ENCODE measurements at places on chromosomes 3 and 15.

DNA sequence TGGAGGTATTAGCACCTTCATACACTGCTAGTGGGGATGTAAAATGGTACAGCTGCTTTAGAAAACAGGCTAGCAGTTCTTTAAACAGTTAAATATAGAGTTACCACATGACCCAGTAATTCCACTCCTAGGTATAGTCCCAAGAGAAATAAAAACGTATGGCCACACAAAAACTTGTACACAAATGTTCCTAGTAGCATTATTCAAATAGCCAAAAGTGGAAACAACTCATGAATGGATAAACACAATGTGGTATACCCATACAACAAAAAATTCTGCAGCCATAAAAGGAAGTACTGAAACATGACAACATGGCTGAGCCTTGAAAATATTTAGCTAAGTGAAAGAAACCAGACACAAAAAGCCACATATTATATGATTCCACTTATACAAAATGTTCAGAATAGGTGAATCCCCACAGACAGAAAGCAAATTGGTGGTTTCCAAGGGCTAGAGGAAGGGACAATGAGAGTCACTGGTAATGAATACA, 40.8 kb upstream of the KLF13 start:
- no peak for DNase-seq

DNA sequence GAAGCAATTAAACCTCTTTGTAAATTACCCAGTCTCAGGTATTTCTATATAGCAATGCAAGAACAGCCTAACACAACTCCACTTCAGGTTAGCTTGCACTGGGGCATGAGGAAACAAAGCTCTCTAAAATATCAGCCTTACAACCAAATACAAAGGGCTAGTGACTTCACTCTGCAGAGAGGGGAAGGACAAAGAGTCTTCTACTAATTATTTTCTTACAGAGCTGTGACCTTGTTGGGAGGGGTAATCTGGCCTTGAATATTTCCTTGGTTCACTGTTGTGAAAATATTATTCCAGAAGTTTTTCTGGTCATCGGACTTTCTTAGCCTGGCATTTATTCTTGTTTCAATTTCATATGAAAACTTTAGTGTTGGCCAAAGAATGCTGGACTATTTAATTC, 334.4 kb upstream of the CTNNB1 start:
- DNase-seq: no peak

- DNase-seq: no peak
Measured at GRCh38 chr3:128071771-128072453, 19.7 kb downstream of the SEC61A1 start.

DNA sequence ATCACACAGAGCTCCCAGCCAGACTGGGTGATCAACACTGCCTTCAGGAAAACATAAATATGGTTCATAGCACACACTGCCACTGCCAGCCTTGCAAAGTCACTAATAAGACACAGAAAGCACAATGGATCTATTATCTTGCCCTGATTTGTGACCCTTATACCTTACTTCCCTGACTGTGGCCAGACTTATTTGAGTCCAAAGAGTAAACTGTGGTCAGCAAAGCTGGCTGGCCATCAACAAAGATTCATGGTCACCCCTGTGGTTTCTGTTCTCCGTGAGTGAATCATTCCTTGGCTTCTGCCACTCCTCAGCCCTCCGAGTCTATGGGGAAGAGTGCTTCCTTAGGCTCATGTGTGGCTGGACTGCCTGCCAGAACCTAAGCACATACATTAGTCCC, 437.7 kb downstream of the RAP2B start:
- no peak for DNase-seq

DNA sequence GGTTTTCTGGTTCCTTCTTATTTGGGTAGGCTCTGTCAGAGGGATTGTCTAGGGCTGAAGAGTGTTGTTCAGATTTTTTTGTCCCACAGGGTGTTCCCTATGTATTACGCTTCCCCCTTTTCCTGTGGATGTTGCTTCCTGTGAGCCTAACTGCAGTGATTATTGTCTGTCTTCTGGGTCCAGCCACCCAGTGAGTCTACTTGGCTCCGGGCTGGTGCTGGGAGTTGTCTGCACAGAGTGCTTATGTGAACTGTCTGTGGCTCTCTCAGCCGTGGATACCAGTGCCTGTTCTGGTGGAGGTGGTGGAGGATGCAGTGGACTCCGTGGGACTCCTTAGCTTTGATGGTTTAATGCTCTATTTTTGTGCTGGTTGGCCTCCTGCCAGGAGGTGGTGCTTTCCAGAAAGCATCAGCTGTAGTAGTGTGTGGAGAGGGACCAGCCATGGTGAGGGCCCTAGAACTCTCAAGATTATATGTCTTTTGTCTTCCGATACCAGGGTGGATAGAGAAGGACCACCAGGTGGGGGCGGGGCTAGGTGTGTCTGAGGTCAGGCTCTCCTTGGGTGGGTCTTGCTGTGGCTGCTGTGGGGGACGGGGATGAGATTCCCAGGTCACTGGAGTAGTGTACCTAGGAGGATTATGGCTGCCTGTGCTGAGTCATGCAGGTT, 53.8 kb downstream of the CCDC66 start:
- DNase-seq: no peak

- no peak for DNase-seq
Measured at GRCh38 chr15:23415321-23415865, 31.6 kb downstream of the GOLGA6L2 start.

DNA sequence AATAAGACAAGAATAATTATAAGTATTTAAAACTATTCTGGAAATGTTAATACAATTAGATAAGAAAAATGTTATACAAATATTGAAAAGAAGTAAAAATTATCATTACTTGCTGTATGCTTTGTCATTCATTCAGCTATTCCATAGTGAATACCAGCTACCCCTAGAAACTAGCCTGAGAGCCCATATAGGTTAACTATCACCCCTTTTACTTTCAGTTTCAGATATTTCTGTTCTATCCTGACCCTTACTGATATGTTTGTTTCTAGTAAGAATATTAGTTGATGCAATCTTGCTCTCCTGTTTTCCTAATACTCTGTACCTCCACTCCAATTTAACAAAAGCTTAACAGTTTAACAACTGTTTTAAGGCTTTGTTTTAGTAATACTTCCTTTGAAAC, 31.6 kb downstream of the FAM227B start:
- no peak for DNase-seq

- no peak for DNase-seq
Measured at GRCh38 chr3:193693774-193694173, 100.8 kb downstream of the OPA1 start.

DNA sequence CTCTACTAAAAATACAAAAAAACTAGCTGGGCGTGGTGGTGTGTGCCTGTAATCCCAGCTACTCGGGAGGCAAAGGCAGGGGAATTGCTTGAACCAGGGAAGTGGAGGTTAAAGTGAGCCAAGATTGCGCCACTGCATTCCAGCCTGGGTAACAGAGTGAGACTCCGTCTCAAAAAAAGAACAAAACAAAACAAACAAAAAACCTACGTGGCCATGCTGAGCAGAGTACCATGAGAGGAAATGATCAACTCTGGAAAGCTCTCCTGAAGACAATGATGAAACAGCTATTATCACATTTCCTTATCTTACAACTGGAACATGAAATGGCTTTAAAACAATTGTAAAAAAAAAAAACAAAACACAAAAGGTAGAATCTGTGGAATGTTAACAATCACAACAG, 75.2 kb downstream of the CHSY1 start:
- no peak for DNase-seq

- DNase-seq: no peak
Measured at GRCh38 chr15:94844538-94845389, 613.4 kb downstream of the MCTP2 start.

DNA sequence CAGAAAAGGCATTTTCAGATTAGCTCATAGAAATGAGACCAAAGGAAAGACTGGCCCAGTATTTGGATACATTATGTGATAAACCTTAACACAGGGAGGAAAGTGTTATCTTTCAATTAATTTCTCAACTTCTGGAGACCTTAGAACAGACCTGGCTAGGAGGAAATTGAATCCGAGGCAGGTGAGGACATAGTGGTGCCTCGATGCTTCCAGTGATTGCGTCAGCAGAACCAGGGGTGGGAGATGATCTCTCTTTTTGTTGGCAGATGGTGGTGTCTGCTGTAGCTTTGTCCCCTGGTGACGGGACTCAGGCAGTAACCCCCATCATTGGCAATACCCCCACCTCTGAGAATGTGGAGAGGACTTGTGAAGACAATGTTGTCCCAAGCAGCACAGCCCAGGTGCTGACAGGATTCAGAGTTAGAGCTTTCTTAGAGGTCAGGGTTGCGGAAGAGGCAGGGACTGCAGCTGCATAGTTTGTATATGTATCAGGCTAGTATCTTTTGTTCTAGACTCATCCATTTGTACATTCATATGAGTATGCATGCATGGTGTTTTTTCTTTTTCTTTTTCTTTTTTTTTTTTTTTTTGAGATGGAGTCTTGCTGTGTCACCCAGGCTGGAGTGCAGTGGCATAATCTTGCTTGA, 27.9 kb upstream of the MUC20 start:
- DNase-seq: no peak

GRCh38 chr15:60079210-60079609, 75.1 kb downstream of the FOXB1 start:
- no peak for DNase-seq

DNA sequence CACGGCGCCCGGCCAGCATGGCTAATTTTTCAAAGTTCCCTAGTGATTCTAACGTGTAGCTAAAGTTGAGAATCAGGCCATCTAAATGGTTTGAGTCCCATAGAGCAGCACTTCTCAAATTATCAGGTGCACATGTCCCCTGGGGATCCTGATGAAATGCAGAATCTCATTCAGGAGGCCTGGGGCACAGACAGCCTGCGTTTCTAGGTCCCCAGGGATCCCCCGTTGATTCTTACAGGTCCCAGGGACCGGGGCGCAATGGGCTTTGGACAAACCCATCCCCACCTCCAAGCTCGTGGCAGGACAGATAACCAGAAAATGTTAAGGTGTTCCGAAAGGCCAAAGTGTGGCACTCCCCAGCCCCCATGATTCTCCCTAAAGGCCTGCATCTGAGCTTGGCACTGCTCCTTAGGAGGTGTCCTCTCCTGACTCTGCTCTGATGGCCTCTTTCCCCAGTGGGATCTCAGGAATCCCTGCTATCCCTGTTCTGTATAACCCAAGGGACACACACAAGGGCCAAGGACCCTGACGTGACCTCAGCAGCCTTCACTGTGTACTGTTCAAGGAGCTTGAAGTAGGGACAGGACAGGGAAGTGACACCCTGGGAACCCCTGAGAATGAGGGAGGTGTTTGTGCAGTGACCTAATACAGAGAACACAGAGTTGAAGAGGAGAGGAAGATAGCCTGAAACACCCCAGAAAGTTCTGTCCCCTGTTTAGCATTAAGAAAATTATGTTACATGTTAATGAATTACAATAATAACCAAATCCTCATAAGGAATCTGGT, 8.0 kb downstream of the LRRK1 start:
- DNase-seq: no peak

DNA sequence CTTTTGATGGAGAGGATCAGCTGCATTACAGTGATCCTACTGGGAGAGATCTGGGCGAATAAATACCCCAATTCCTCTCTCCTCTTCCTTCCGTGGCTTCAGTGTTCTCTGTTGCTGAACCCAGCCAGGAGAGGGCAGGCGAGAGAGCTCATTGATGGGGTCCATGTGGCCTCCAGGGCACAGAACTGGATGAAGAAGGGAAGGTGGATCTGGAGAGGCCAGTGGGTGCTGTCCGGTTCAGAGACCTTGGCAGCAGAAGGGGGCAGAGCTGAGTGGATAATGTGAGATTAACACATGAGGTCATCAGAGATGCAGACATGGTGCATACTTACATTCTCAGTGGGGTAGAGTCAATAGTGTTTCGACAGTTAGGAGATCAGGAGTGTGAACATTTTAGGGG, 193.6 kb downstream of the CLSTN2 start:
- no peak for DNase-seq

Data from DMS79 (cell line).